HL-60 (cell line): ENCODE measurements at places on chromosomes 13 and 19.

- no peak for DNase-seq
These were observed 887 bp downstream of the NDUFS7 start for GRCh38 chr19:1384478-1385110.

- no peak for DNase-seq
These were observed 31.6 kb downstream of the ATP11A start for GRCh38 chr13:112721198-112722104.

DNA sequence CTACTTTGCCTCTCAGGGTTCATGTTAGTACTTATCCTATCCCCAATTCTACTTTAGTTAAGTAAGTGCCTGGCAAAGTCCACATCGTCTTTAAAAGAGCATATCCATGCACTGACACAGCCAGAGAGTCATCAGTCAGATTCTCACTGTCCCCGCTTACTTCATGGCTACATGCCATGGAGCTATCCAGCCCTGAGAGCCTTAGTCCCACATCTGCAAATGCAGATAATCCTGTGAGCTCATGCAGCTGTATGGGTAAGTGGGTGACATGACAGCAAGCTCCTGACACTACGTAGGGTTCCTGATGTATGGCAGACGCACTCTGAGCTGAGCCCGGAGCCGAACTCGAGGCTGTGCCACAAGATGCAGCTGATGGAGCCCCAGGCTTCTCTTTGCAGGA, 661.5 kb downstream of the LIG4 start:
- DNase-seq: no peak

GRCh38 chr19:49231389-49231788, 73.8 kb downstream of the TRPM4 start:
- DNase-seq: no peak

GRCh38 chr13:48530833-48531232, 2.0 kb downstream of the RCBTB2 start:
- DNase-seq: no peak

DNA sequence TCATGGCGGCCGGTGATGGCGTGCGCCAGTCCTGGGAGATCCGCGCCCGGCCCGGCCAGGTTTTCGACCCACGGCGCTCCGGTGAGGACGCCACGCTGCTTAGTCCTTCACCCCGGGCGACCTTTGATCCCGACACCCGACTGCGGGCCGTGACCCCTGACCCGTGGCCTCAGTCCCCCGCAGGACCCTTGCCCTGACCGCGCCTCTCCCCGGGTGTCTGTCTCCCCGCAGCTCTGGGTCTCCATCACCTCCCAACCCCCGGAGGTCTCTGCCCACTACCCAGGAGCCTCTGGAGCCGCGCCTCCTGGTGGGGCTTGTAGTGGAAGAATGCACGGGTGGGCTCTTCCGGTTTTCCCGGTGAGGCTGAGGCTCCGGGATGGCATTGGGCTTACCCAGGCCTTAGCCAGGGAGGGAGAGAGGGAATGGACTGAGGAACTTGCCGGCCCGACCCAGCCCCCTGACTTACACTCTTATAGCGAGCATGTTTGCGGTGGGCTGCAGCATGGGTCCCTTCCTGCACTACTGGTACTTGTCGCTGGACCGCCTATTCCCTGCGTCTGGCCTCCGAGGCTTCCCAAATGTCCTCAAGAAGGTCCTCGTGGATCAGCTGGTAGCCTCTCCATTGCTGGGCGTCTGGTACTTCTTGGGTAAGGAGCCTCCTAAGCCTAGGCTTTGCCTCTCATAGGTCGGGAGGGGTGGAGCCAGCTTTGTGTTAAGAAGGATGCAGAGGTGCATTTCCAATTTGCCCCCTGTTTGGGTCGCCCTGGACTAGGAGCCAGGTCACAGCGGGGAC, 566 bp downstream of the MPV17L2 start:
- DNase-seq: no peak
